Karpas-422 (cell line): ENCODE measurements at places on chromosomes 2 and 18.

- peak; percentile 58 for DNase-seq
Observed at GRCh38 chr2:109466674-109467575, 146.8 kb downstream of the SEPTIN10 start.

DNA sequence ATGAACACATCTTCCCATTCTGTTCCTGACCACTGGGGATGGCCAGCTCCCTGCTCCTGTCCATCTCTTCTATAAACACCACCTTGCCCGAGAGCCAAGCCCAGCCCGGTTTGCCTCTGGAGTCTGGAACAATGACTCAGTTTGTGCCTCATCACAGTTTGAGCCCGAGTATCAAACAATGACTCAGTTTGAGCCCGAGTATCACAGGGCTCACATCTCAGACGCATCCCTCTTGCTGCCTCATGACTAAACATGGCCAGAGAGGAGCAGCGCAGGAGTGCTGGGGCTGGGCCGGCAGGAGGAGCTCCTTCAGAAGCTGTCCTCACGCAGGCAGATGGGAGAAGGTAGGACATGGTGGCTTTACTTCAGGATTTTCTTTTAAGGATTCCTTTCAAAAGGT is 68.7 kb downstream of the PXDN start:
- no peak for DNase-seq

GRCh38 chr2:24453379-24454073 is 37.5 kb upstream of the NCOA1 start:
- DNase-seq: no peak

GRCh38 chr2:89763581-89764485 is 1072.4 kb downstream of the RPIA start:
- DNase-seq: no peak

DNA sequence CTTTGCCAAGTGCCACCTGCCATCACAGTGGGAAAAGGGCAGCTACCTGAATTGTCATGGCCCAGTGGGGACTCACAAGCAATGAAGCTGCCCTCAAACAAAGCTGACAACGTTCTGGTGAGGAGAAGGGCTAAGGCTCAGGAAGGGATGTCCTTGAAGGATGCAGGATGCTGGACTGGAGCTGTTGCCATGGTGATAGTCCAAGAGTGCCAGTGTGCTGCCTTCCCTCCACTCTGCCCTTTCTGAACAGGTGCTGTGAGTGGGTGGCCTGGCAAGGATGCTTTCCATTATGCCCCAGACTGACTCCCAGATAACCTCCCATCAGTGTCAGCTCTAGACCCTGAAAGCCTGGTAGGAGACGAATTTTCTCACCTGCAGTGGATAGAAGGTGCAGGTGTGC is 137.8 kb upstream of the GYPC start:
- no peak for DNase-seq

DNA sequence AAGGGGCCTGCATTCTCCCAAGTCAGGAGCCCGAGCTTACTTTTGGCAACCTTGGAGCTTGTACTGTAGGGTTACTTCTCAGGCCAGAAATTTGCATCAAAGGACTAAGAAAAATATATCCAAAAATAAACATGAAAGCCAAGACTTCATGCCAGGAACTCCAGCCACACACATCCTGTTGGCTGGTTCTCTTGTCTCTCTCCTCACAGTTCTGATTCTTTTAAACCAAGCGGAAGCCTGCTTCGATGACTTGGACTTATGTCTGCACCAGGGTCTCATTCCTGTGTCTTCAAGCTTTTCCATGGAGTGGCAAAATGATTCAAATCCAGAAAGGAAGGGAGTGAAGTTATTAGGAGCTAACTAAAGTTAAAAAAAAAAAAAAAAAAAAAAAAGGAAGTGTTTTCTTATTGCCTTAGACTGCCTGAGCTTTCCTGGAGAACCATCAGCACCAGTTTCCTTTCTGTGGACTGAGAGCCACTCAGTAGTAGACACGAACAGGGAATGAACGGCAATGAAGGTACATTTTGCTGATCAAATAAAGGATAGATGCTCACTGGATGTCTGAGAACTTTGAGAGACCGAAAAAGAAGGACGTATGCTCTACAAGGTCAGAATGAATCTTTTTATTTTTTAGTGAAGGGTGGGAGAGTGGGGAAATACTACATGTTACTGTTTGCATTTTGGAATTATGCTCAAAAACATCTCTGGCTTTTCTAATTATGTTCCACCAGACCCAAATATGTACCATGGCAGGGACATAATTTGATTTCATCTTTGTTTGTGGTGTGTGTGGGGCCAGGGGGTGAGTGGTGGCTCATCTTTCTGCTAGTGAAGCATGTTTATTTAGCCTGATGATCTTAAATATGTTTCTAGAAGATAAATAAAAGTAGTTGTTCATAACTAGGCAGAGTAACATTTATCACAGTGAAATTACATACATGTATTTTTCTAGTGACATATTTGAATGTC is 86.0 kb downstream of the RAPGEF4 start:
- DNase-seq: no peak

GRCh38 chr2:173793709-173794565 is 171.2 kb downstream of the SP3 start:
- DNase-seq: no peak

GRCh38 chr2:114222344-114222743 is 220.1 kb upstream of the DPP10 start:
- no peak for DNase-seq

GRCh38 chr18:76398896-76399612 is 96.0 kb downstream of the ZNF516 start:
- peak; percentile 92 for DNase-seq

- DNase-seq: no peak
Observed at GRCh38 chr2:152126664-152127063, 27.8 kb upstream of the CACNB4 start.

- DNase-seq: no peak
Observed at GRCh38 chr18:60277855-60278480, 94.6 kb downstream of the MC4R start.

DNA sequence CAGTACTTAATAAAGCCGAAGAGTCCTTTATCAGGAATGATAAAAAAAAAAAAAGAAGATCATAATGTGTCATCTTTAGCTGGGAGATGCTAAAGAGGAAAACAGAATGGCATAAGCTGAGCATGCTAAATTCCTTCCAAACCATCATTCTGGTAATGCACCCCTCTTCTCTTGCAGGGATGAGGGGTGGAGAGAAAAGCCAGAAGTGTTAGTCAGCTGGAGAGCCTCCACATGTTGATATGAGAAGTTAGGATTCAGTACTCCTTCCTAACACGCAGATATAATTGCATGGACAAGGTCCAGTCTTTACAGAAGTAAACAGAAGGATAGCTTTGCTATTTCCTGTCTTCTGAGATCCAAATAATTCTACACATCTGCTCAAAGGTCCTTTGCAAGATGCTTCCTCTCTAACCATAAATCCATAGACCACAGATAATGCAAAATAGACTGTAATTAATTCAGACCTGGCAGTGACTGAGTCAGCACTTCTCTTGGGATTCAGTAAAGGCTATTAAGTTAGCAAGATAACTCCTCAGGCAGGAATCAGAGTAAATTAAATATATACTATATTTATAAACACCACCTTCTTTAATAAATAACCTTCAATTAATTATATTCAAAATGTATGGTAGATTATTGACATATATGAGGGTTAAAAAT is 930.0 kb upstream of the KLHL29 start:
- DNase-seq: no peak

- no peak for DNase-seq
Observed at GRCh38 chr18:28974504-28974903, 797.6 kb upstream of the CDH2 start.

DNA sequence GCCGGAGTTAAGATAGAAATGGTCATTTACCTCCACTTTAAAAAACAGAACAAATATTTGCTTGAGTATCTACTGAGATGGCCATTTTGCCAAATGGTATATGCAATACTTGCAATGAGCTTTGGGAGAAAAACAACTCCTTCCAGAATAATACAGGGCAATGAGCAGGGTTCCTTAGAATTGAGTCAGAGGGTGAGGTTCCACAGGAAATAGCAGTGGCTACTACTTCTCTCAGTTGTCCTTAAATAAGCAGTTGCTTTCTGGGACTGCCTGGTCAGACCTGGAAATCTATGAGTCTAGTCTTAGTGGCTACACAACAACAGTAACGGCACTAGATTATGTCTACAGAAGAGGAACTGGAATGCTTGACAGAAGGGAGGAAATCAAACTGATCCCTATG is 80.9 kb upstream of the CCDC85A start:
- no peak for DNase-seq

- DNase-seq: no peak
Observed at GRCh38 chr2:46706264-46706983, 209.2 kb downstream of the MCFD2 start.

DNA sequence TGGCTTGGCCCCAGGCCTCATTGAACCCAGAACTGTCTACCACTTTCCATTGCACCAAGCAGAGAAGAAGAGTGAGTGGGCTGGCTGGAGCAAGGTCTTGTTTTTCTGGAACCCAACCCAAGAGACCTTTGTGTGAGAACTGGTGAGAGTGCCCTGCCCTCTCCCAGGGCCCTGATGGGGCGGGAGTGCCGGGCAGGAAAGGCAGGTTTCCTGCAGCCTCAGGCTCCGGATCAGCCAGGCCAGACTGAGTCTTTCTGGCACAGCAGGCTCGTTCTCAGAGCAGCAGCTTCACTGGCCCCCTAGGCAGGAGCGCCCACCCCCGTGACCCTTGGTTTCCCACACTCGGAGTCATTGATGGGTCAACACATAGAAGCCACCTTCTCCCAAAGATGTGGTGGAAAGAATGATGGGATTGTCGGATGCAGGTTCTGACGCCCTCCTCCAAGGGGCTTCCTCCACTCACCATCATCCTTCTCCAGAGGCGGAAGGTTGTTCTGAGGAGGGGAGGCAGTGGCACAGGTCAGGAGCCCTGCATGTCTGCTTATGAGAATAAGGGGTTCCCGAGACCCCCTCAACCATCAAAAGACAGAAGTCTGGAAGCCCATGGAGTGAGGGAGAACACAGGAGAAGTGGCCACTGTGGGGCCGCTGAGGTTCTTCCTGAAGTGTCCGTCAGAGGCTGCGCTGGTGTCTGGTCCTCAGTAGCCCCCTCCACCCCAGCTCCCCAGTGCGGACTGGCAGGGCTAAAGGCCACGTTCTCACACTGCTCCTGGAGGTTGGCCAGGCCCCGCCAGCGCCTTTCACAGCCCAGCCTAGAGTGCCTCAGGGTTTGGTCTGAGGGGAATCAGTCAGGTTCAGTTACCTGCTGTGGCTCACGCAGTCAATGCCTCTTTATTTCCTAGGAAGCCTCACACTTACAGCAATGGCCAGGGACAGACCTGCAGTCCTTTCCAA is 62.8 kb upstream of the LAPTM4A start:
- no peak for DNase-seq

DNA sequence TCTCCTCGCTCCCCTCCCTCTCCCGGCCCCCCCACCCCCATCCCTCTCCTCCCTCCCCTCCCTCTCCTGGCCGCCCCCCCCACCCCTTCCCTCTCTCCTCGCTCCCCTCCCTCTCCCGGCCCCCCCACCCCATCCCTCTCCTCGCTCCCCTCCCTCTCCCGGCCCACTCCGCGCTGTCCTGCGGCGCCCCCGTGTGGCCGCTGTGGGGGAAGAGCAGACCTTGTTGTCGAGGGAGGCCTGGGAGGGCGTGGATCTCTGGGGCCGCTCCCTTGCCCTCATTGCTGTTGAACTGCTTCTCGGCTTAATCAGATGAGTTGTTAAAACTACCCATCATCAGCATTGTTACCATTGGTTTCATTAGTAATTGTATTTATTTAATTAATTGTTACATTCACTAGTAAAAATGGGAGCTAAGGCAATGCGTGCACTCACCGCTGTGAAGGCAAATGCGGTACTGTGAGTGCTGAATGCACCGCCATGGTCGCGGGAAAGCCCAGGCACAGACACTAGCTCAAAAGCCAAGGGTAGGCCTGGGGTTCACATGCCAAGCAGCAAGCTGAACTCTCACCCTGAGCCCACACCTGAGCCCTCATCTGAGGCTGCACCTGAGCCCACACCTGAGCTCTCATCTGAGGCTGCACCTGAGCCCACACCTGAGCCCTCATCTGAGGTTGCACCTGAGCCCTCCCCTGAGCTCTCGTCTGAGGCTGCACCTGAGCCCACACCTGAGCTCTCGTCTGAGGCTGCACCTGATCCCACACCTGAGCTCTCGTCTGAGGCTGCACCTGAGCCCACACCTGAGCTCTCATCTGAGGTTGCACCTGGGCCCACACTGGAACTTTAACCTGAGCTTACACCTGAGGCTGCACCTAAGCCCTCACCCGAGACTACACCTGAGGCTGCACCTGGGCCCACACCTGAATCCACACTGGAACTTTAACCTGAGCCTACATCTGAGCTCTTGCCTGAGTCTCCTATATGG is 8.8 kb downstream of the RTP5 start:
- DNase-seq: peak; percentile 94

DNA sequence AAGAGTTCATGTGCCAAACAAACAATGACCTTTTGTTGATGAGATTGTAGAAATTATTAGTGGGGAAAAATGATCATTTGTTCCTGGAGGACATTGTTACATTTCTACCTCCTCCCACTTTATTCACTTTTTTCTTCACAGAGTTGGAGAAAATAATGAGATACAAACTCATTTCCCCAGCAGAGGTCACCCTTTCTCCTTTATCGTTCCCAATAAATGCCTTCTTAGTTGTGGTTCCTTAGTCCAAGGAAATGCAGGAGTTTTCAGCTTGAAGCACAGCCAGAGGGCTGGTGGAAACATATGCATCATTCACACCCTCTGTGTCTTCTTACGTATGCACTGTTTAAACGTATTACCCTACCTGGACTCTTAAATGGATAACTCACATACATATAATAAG is 108.8 kb downstream of the SLC4A3 start:
- peak; percentile 67 for DNase-seq

DNA sequence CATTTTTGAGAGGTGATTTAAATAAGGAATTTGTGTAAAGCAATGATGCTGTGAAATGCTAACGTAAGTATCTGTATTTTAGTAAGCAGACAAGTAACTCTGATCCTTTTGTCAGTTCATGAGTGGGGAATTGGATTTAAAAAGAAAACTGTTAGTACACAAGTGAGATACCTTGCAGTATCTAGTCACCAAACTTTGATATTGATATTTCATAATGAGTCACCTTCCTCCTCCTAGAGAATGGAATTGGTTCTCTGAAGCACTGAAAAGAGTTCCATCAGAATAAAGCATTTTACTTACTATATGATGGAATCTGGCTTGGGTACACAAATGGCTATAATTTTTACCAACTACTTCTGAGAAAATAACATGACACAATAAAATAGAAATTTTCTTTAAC is 232.2 kb downstream of the ZNF804A start:
- no peak for DNase-seq

- no peak for DNase-seq
Observed at GRCh38 chr2:101558740-101559525, 84.0 kb upstream of the RFX8 start.

DNA sequence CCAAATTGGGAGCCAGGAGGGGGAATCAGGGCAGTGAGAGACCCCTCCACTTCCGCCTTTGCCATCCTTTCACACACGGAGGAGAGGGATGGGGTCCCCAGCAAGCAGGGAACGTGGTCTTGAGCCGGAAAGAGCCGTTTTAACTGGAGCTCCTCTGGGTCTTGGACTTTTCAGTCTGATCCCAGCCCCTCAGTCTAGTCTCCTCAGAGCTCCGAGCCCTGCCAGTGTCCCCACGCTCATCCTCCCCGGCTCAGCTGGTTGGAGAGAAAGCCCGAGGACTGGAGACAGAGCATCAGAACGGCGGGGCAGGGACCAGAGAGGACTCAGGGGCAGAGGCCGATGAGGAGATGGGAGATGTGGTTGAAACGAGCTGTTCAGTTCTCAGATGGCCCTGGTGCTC is 26.1 kb upstream of the OTOF start:
- DNase-seq: no peak

GRCh38 chr2:60533101-60534051 is 20.1 kb downstream of the BCL11A start:
- DNase-seq: no peak

- no peak for DNase-seq
Observed at GRCh38 chr2:50126845-50127244, 905.1 kb downstream of the NRXN1 start.

GRCh38 chr2:168530982-168531622 is 75.0 kb downstream of the CERS6 start:
- DNase-seq: no peak
